ENCODE measurements at places on chromosomes 3 and 15.

GRCh38 chr15:72562878-72563277 is 88.7 kb downstream of the ARIH1 start:
- DNase-seq, result no peak

DNA sequence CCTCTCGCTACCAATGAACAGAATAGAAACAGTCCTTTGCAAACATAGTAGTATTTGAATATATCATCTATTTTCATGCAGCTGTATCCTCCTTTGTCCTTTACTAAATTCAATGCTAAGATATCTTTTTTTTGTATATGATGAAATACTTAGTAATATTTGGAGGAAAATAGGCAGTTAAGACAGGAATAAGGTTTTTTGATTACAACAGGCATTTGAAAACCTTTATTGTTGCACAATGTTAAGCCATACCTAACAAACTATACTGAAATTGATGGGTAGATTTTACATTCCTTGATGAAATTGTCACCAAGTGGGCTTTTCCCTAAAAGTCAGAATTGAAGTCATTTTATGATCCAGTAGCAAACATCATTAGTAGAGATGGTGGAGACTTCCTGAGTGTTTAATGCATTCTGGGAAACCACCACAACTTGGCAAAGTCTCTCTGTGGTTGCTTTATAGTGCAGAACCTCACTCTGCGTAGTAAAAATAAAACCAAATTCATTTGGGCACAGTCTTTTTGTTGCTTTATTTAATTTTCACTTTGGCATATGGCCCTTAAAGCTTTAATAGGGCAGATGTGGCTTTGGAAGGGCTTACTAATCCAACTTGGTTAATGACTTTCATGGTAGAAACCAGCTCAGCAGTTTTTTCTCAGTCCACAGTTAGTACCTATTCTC is 216.0 kb downstream of the DIPK2A start:
- no peak for DNase-seq

DNA sequence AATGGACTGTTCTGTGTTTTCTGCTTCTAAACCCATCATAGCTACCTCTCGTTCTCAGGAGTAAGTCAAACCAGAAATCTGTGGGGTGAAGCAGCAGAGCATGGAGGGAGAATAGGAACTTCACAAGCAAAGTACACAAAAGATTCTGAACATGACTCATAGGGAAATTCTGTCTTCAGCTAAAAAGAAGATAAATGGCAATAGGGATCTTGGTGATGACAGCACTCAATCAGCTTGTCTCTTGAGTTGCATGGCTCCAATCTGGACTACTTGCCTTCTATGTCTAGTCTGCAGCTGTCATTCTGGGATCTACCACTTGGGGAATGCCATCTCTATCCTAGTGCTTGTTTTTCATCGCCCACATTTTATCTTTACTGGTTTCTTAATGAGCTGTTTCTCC is 13.5 kb upstream of the GRAMD1C start:
- no peak for DNase-seq

DNA sequence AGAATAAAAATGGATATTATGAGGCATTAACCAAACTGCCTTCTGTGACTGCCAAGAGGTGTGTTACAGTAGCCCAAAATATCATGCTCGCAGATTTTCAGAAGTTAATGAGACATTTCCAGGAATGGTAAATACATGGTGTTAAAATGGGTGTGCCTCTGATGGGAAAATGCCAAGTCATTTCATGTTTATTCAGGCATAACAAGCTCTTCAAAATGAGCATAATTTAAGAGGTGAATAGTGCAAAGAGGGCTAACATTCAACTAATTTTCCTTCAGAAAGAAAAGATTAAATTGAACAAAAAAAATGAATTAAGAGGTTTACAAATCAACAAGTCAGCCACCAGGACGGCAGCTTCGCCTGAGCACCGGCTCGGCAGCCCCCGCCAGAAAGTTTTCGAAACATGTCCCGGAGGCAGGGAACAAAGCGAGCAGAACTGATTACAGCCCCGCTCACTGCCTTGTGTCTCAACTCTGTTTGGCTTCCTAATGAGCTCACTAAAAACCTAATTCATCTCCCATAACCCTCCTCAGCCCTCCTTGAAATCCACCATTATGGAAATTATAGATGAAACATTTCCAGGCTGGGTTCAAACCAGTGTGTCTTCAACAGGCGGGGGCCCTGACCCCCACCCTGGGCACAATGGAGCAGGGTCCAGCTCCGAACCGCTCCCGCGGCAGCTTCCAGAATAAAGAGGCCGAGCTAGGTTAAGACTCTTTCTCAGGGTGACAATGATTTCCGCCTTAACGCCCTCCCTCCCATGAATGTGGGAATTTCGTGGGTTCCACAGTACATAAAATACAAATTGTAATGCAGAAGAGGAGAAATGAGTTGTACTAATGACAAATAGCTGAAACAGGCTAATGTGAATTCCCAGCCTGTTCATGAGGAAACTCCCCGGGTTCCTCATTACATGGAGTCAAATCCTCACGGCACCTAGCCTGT is 43.9 kb downstream of the MEIS2 start:
- no peak for DNase-seq

All from T-helper 2 cell (primary cell).